CD4-positive, alpha-beta memory T cell (primary cell): ENCODE measurements at places on chromosomes 2 and 18. TPM values are rescaled to one million over a fixed set of nuclear protein-coding genes. Genes with fewer than 3 reads are reported as not detected.

GRCh38 chr18:2891526-2892431 lies 45.0 kb downstream of the EMILIN2 start:
- H3K27ac ChIP-seq = peak overlapping the region; percentile 48
- no peak overlapping the region for H3K4me3 ChIP-seq
- no peaks in the 10 kb centered on the region for H3K27me3 ChIP-seq
- no peaks in the 10 kb centered on the region for H3K36me3 ChIP-seq
- DNase-seq = peak; percentile 39

GRCh38 chr2:64672708-64673107 lies 19.0 kb upstream of the SERTAD2 start:
- no peaks in the 10 kb centered on the region for H3K27me3 ChIP-seq
- H3K4me1 ChIP-seq = peaks cover 7% of the 10 kb centered on the region
- no peak for DNase-seq
- no peak overlapping the region for H3K27ac ChIP-seq
- no peaks in the 10 kb centered on the region for H3K36me3 ChIP-seq

DTNA gene
- not detected for total RNA-seq

- H3K36me3 ChIP-seq = no peaks in the 10 kb centered on the region
- peaks cover 2% of the 10 kb centered on the region for H3K4me1 ChIP-seq
- H3K4me3 ChIP-seq = no peak within 1 kb of the TSS
- no peak within 1 kb of the TSS for H3K27ac ChIP-seq
- DNase-seq = no peak
- H3K27me3 ChIP-seq = no peaks in the 10 kb centered on the region
Measured at GRCh38 chr2:227717687-227718567, at the start of gene SLC19A3. SLC19A3 (minus strand) TSS chr2:227718028; CDS start chr2:227702318, 15,710 bp downstream.

ZNF516 gene
- 9.9 TPM for total RNA-seq

LMAN2L gene
- 12.6 TPM for total RNA-seq

GRCh38 chr2:178072000-178072382 lies 586 bp downstream of the PDE11A start:
- peaks cover 10% of the 10 kb centered on the region for H3K4me1 ChIP-seq
- H3K27me3 ChIP-seq = peaks cover 7% of the 10 kb centered on the region
- H3K36me3 ChIP-seq = no peaks in the 10 kb centered on the region

DNA sequence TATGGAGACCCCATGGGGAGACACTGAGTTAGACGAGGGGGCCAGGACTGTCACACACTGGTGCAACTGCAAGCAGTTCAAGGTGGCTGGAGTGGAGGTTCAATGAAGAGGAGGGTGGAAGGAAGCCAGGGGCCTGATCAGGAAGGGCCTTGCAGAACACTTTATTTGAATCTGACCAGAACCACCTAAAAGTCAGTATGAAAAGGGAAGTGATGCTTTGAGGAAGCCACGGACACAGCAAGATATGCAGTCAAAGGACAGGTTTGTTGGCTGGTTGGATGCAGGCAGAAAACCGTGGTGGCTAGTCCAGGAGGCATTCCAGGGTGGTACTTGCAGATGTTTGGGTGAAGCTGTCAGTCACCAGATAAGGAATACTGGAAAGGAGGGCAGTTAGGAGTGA lies 3.5 kb upstream of the FAM124B start:
- no peak for DNase-seq
- H3K36me3 ChIP-seq = no peaks in the 10 kb centered on the region
- H3K4me3 ChIP-seq = no peak overlapping the region
- peaks cover 5% of the 10 kb centered on the region for H3K4me1 ChIP-seq

GRCh38 chr18:75123113-75123512 lies 85.8 kb downstream of the PTGR3 start:
- no peaks in the 10 kb centered on the region for H3K27me3 ChIP-seq
- H3K4me3 ChIP-seq = no peak overlapping the region
- H3K27ac ChIP-seq = no peak overlapping the region
- no peaks in the 10 kb centered on the region for H3K36me3 ChIP-seq
- no peaks in the 10 kb centered on the region for H3K4me1 ChIP-seq
- no peak for DNase-seq

TET3 gene
- 19.4 TPM for total RNA-seq

DNA sequence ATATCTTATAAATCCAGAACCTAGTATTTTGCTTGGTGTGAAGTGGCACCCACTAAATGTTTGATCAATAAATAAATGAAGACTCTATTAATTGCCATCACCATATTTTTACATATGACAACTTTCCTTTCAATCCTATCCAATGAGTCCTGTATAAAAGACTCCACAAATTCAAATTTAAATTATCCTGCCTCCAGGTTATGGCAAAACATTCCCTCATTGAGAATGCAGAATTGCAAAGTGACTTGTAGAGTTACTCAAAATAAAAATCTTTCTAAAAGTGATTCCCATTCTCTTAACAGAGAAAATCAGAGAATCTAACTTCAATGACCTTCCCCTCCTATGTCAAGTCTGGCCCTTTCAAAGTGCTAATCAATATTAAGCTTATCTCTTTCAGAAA lies 236.8 kb downstream of the GRB14 start:
- H3K27ac ChIP-seq = no peak overlapping the region
- DNase-seq = no peak
- no peak overlapping the region for H3K4me3 ChIP-seq
- no peaks in the 10 kb centered on the region for H3K4me1 ChIP-seq

DNA sequence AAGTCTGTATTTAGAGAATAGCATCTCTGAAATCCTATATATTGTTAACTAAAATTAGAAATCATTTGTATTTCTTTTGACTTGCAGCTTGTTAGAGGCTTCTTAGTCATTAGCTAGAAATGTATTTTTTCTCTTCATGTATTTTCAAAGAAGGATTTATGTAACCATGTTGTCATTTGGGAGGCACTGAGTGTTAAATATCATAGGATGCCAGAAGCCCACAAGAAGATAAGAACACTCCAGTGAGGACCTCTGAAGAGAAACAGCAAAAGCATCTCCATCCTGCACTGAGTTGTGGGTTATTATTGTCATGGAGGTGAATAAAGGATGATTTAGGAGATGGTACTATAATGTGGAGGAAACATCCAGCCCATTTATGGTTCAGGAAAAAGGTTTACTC lies 93.5 kb downstream of the UBE2E3 start:
- no peak overlapping the region for H3K27ac ChIP-seq
- H3K27me3 ChIP-seq = no peaks in the 10 kb centered on the region
- no peaks in the 10 kb centered on the region for H3K36me3 ChIP-seq

MARCHF4 gene
- total RNA-seq = not detected

DNA sequence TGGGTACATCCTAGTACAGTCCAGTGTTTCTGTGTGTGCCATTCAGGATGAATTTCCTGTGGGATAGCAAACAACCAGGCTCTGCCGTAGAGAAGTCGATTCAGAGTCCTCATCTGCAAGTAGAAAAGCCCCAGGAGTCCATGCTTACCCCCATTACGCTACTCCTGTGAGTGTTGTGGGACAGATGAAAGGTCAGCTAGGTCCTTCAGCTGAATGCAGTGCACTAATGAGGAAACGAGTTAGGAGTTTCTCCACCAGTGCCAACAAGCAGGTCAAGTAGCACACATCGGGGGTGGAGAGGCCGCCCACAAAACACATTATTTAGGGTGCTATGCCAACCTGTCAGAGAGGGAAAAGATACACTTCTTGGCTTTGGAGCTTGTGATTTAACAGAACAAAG lies 2.5 kb upstream of the GPR39 start:
- no peak overlapping the region for H3K27ac ChIP-seq
- no peak overlapping the region for H3K4me3 ChIP-seq
- DNase-seq = no peak
- H3K4me1 ChIP-seq = no peaks in the 10 kb centered on the region
- H3K27me3 ChIP-seq = no peaks in the 10 kb centered on the region

UGT1A8 gene
- not detected for total RNA-seq

METTL4 gene
- 25.8 TPM for total RNA-seq

OSR1 gene
- not detected for total RNA-seq

GRCh38 chr2:236813766-236814165 lies 244.1 kb downstream of the ACKR3 start:
- H3K4me3 ChIP-seq = no peak overlapping the region
- H3K4me1 ChIP-seq = no peaks in the 10 kb centered on the region
- DNase-seq = no peak
- no peaks in the 10 kb centered on the region for H3K27me3 ChIP-seq
- H3K36me3 ChIP-seq = no peaks in the 10 kb centered on the region

DNA sequence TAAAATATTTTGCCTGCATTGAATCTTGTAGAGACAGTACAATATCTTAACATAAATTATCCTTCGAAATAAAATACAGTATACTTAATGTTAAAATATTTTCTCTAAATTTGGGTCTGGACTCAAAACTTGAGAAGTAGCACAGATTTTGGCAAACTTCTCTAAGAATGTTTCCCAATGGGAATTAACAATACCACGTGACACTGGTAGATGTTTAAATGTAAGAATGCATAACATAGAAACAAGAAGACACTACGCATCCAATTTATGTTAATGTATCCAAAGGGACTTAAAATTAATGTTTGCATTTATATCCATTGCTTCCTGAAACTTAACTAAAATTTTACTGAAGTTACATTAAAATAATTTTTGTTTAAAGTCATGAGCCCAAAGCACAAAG lies 1460.9 kb downstream of the LRP1B start:
- H3K27me3 ChIP-seq = no peaks in the 10 kb centered on the region
- H3K36me3 ChIP-seq = no peaks in the 10 kb centered on the region
- H3K4me3 ChIP-seq = no peak overlapping the region
- no peak for DNase-seq

MYO1B gene
- 0.12 TPM for total RNA-seq

GRCh38 chr2:48380208-48380607 lies 149.7 kb upstream of the STON1 start:
- H3K27me3 ChIP-seq = no peaks in the 10 kb centered on the region
- DNase-seq = no peak
- no peaks in the 10 kb centered on the region for H3K4me1 ChIP-seq
- H3K36me3 ChIP-seq = peaks cover 2% of the 10 kb centered on the region

CCDC85A gene
- not detected for total RNA-seq

CROCC2 gene
- total RNA-seq = not detected
